RPMI7951 (cell line): ENCODE measurements at places on chromosomes 11 and 22. TPM values are rescaled to one million over a fixed set of nuclear protein-coding genes. Genes with fewer than 3 reads are reported as not detected.

DNA sequence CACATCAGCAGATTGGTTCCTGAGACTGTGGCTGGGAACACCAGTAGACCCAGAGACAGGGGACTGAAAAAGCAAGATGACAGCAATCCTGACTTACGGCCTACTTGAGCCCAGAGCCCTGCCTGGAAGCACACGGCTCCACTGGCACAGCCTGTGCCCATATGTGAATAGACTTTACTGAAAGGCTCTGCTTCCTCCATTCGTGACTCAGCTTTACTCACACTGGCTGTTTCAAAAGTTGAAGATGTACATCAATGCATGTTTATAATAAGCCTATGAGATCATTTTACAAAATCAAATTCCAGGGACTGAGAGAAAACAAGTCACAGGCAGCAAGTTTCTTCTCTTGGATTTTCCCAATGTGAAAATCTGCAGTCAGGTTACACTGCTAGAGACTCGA, 134.6 kb upstream of the TEAD1 start:
- peak; percentile 87 for DNase-seq

DNA sequence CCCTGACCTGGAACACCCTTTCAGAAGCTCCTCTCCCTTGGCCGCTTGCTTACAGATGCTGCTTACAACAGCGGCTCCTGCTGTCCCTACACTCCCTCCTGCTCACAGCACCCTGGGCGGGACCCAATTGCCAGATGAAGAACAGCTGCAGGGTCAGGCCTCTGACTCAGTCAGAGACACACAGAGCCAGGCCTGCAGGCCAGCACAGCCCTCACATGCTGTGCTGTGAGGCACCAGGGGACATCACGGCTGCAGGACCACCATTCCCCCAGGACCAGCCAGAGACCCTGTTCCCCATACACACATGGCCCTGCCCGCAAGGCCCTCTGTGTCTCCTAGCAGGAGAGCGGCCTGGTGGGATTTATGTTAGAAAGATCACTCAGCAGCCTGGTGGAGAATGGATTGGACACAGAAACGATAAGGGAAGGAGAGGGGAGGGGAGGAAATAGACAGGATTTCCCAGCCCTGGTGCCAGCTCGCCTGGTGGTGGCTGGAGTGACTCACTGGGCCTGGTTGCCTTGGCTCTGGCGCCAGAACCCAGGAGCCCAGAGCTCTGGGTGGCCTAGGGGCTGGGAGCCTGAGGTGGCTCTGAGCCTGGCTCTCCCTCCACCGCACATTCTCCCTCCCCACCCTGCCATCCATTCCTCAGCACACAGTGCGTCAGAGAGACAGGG, 6.7 kb downstream of the CAPN5 start:
- DNase-seq, result peak; percentile 96

- DNase-seq, result no peak
Measured at GRCh38 chr11:23563591-23563990, 703.3 kb upstream of the CCDC179 start.

DNA sequence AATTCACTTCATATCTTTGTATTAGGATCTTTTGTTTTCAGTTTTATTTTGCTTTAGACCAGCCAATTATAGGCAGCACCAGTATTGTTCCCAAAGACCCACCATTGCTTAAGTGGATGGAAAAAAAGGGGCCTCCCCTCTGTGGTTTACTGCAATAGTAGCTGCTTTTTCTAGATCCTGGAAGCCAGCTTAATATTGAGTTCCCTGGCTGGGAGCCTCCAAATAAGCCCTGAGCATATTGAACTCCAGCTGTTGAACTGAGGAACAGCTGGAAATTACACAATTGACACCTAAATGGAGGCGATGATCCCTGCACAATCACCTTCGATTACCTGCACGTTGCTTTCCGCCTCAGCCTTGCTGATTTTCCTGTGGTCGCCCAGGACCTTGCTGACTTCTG, 576.0 kb downstream of the SOX6 start:
- no peak for DNase-seq

DNA sequence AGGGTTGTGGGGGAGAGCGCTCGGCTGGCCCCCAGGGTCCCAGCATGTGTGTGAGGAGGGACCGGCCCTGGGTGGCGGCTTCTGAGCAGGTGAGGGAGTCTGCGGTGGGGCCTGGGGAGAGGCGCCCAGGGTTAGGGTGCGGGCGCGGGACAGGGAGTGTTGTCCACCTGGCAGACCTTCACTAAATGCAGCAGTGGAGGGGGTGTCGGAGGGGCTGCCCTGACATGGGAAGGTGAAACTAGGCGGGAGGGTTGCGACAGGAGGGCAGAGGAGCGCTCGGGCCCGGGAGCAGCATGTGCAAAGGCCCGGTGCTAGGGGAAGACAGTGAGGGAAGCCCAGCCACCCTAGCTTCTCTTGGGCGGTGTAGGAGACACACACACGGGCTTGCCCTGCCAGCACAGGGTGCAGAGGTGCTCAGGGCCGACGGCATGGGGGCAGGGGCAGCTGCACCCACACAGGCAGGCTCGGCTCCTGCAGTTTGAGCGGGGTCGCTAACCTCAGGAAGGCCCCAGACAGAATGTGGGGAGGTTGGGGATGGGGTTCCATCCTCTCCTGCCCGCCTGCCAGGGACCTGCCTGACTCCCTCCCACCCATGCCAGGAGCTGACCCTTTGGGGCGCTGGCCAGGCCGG, 22.2 kb downstream of the OTUB1 start:
- DNase-seq, result no peak

GRCh38 chr11:88293931-88294330, 43.6 kb downstream of the CTSC start:
- DNase-seq, result peak; percentile 81

- DNase-seq, result peak; percentile 31
Measured at GRCh38 chr11:18203723-18204122, 31.1 kb downstream of the MRGPRX4 start.

- DNase-seq, result peak; percentile 54
Measured at GRCh38 chr11:11982975-11983374, 25.5 kb downstream of the DKK3 start.

DNA sequence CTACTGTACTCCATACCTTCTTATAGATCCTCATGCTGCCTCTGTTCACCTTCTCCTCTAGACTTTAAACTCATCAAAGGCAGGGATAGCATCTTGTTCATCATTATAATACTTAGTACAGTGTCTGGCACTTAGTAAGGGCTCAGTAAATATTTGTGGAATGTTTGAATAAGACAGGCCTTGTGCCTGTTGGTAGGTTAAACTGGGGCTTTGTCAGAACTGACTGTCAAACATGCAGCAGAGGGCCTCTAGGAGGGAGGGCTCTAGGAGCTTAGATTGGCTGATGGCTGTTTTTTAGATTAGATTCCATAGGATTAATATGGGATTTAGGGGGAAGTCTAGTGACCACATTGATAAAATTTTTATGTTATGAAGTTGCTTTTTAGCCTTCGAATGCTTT, 70.8 kb downstream of the RNF169 start:
- DNase-seq, result no peak

DNA sequence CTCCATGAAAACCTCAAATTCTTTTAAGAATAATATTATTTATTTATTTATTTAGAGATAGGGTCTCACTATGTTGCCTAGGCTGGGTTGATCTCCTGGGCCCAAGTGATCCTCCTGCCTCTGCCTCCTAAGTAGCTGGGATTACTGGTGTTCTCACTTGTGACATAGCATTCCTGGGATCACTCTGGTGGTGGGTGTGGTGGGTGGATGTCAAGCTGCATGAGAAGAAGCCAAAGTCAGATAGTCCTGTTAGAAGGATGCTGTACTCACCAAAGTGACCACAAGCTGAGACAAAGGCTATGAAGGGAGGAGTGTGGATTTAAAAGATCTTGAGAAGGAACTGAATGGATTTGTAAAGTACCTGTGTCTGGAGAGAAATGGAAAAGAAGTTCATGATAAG, 87.9 kb upstream of the SPON1 start:
- no peak for DNase-seq

DNA sequence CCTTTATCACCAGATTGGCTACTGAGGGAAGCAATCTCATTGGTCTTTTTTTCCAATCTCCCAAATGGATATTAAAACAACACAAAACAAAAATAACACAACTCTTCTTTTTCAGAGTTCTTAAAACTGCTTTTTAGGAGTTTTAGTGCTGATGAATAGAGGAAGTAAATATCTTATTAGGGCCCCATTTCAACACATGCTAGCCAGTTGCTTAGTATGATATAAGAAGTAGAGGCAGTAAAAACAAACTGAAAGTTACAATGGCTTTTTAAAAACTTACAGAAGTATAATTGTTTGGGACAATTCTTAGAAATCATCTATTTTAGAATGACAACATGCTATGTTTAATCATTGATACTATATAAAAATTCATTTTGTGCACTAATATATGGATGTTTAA, 3.4 kb downstream of the C11orf71 start:
- no peak for DNase-seq

- peak; percentile 70 for DNase-seq
Measured at GRCh38 chr11:69674267-69674885, 777 bp downstream of the LTO1 start.

GRCh38 chr11:128902515-128903066, 11.4 kb downstream of the KCNJ5 start:
- DNase-seq, result peak; percentile 27

- DNase-seq, result no peak
Measured at GRCh38 chr11:22666325-22666687, at the start of gene GAS2. Gene GAS2, plus strand, starts transcription at chr11:22666611. Its CDS starts 8,259 bp downstream, at chr11:22674870.

- DNase-seq, result peak; percentile 74
Measured at GRCh38 chr11:67382276-67383136, 9.1 kb upstream of the CLCF1 start.

Gene C22orf15
- total RNA-seq, result not detected in 2 replicates

Gene CCDC81
- 0.12 and 0.29 TPM in 2 replicates for total RNA-seq

Gene RAG2
- total RNA-seq, result not detected in 2 replicates

Gene ABCC8
- total RNA-seq, result not detected in 2 replicates

Gene DAGLA
- 0.78 and 0.96 TPM in 2 replicates for total RNA-seq
